ENCODE measurements at places on chromosomes 3 and 15. TPM values are rescaled to one million over a fixed set of nuclear protein-coding genes. Genes with fewer than 3 reads are reported as not detected.

LNP1 gene
- total RNA-seq = 6.9 TPM

GRCh38 chr3:16318176-16318575 is 53.2 kb downstream of the OXNAD1 start:
- no peak for DNase-seq

DNA sequence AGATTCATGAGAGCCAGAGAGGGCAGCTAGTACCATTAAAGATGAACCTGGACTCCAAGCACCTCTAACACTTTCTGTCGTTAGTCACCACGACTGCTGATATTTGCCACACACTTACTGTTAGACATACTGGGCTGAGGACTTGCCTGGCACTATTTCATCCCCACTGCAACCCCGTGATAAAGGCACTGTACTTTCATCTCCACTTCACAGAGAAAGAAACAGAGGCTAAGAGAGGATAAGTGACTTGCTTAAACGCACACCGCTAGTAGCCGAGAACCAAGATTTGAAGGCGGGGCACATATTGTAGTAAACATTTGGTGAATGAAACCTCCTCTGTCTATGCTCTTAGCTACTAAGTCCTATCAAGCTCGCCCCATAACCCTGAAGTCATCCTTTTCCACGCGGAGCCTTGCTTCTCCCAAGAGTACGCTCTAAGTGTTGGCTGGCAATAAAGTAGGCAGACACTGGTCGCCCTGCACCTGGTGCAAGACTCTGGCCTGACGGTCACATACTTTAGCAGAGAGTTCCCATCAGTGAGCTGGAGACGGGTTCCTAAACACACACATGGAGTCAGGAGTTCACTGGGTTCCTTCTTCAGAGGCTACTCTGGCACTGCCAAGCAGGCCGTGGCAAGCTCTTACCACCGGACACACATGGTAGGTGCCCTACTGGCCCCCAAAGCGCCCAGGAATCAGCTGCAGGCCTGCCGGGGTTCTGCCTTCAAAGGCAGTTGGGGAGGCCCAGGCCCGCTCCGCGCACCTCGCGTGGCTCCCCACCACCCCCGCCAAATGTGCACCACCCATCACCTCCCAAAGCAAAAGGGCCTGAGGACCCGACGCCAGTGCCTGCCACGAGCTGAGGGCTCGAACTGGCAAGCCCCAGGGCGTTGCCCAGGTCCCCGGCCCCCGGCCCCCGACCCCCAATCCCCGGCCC is 951 bp downstream of the POMGNT2 start:
- peak; percentile 3 for DNase-seq

DNA sequence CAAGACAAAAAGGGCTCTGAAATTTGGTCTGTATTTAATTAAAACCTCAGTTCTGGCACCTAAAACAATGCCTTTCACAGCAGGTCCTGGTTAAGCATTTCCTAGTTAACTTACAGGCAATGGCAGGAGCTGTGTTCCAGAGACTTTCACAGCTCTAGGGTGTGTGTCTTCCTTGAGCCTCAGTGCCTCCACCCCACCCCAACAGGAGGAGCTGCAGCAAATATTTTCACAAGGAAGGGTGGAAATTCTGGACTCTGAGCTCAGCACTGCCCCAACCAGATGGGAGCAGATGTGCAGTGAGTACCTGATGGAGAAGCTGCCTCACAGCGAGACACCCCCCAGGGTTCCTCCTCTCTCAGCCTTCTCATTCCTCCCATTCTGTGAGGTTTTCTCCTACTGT is 106.3 kb upstream of the SPATA12 start:
- no peak for DNase-seq

GRCh38 chr3:50365842-50366220 is 6.5 kb upstream of the TMEM115 start:
- no peak for DNase-seq

DNA sequence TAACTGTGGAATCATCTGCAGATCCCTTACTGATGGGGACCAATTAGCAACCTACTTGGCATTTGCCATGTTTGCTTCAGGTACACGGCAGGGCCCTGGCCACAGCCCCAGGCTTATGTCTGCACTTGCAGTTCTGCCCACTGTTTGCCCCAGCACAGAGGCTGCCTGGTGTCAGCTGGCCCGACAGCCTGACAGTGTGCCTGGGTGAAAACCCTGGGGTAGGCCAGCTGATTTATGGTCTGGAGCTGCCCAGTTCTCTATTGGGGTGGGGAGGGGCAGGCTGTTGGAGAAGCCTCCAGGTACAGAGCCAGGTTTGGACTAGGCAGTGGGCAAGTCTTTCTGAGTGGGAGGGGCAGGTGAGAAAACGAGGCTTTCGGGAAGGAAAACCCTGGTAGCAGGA is 11.2 kb upstream of the TGM5 start:
- DNase-seq = no peak

GRCh38 chr3:2657971-2658370 is 452.2 kb downstream of the IL5RA start:
- DNase-seq = no peak

DNA sequence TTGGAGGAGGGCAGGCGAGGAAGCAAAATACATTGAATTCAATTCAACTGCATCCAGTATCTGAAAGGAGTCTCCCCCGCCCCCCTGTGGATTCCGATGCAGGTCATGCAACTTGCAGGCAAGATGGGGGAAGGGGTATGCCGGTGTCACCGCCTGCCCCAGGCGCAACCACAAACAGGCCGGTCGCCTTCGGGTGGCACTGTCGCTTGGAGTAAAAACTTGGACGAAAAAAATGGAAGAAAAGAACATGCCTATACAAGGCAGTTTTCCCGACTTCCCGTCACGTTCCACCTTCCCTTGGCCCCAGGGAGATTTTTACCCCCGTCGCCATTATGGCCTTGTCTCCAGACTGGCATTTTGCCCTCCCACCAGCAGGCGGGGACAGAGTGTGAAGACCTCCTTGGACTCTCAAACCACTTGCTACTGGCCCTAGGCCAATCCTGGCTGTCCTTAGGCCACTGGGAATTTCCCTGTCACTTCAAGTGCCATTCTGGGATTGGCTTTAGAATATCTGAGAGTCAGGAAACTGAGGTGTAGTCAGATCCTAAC is 1.6 kb upstream of the NTRK3 start:
- no peak for DNase-seq

DNA sequence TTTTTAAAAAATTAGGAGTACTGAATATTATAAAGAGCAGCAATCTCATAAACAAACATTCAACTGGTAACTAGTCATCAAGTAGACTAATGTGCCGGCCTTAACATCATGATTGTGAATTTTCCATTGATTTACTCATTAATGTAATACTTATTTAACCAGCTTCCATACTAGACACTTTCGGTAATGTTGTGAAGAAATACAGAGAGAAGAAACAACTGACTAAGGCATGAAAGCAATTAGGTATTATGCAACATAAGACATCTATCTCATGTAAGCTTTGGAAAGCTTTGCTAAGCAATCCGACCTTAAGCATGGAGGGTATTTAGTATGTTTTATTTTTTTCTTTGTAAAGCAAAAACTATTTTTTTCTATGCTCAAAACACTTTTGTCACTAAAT is 108.0 kb downstream of the IL1RAP start:
- DNase-seq = no peak

DNA sequence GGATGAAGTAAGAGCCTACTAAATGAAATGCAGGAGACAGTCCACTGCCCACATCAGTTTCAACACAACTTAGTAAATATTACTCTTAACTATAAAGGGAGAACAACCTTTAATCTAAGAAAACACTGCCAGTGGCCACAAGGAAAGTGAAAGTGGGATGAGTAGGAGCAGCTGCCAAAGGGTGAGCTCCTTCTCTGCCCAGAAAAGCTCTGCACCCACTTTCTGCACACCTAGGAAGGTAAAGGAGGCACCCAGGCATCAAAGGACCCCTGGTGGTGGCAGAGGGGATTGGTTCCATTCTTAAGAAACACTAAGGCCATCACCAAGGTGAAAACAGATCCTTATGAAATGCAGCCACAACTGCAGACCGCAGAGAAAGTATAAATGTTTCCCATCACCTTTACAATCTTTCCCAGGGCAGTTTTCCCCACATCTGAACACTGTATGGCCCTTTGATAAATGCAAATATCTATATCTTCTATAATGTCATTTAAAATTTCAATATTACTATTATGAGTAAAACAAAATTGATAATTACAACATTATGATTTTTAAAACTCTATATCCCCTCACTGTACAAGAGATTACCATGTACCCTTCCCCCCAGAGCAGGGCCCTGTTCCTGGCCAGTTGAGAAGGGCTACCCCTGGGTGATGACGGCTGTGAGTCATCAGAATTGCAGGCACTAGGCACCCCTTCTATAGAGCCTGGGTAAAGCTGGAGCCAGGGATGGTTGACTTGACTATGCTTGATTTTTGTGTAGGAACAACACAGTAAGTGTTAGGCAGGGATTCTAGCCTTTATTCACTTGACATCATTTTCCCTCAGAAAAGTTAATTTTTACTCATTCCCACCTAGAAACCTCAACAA is 92.0 kb downstream of the SNRK start:
- DNase-seq = no peak

COL8A1 gene
- 0.14 TPM for total RNA-seq

GRCh38 chr3:178915365-178915764 is 156.2 kb downstream of the ZMAT3 start:
- no peak for DNase-seq

SH2D7 gene
- total RNA-seq = not detected

- DNase-seq = peak; percentile 79
These were observed 15.9 kb downstream of the IVD start for GRCh38 chr15:40421246-40422157.

- DNase-seq = no peak
These were observed 84.3 kb downstream of the TTBK2 start for GRCh38 chr15:42836251-42836650.

NUDT16 gene
- total RNA-seq = 30.3 TPM

DNA sequence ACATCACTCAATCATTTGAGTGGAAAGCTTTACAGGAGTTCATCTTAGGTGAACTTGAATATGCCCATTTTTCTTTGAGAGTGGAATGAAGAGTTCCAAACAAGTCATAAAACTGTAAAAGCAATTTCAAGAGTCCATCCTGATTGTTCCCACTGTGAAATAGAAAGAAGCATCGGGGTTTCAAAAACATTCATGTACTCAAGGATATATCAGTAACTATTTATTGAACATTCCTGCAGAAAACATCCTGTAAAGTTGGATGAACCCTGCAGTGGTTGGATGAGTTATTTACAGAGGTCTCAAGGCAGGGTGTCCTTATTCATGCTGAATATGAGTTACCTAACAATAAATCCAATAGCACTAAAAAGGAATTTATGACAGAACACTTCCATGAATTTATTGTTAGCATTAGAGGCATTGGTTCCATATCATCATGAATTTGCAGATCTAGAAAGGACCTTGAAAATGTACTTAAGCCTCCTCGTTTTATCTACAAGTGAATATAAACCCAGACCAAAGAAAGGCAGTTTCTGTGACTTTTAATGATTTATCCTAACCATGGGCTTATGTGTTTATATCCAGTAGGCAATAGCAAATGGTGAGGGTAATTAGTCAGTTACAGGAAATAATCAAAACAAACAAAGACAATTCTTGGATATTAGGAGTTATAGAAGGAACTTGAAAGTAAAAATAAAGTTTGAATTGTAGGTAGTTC is 361.9 kb upstream of the KCNMB2 start:
- no peak for DNase-seq

- no peak for DNase-seq
These were observed 37.6 kb upstream of the DUSP7 start for GRCh38 chr3:52093756-52094545.

- DNase-seq = no peak
These were observed 36.8 kb upstream of the NAALADL2 start for GRCh38 chr3:174822320-174822719.

EXD1 gene
- total RNA-seq = not detected

HES1 gene
- 32.6 TPM for total RNA-seq

DNA sequence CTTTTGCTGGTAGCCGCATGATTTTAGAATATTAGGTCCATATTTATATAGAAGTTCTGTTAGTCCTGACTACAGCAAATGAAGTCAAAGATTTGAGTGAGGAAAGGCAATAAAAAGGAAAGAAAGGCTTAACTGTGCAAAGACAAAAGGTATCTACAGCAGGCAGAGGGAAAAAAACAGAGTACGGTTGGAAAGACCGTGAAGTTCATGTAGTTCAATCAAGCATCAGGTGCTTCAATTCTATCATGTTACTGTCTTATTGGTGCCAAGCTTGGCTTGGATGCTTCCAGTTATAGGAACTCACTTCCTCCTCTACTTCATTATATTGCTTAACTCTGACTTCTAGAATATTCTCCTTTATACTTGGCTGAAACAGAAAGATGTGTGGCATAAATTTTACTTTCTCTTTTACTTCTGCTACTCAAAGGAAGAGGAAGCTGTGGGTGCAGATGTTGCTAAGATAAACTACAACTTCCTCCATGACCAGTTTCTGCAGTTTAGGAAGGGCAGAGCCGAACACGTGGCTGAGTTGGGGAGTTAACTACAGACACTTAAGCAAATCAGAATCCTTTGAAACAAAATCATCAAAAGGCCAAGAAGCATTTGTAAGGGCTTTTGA is 72.6 kb upstream of the ZBED2 start:
- no peak for DNase-seq

DNA sequence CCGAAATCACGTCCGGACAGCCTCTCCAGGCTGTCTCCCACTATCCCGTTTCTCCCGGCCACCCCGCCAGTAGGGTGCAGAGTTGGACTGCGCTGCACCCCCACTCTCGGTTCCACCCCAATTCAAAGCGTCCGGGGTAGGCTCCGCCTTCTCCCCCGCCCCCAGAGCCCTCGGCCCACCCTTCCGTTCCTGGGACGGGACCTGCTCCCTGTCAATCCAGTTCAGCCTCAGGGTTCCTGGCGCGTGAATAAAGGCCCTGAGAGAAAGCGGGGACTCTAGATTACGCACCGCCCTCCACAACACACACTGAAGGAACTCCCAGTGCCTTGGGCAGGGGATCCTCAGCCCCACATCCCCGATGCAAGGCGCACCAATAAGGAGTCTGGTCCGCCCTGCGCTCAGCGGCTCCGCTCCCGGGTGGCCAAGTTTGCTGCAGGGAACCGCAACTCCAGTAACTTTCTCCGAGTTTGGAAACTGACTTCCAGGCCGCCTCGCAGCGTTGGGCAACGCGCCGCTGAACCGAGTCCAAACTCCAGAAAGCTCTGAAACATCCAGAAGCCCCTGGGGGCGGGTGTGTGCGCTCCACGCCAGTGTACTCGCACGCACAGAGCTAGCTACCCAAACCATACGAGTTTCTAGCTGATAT is 1.9 kb downstream of the ADAMTS9 start:
- peak; percentile 79 for DNase-seq
